ENCODE measurements at places on chromosomes 6 and 20. TPM values are rescaled to one million over a fixed set of nuclear protein-coding genes. Genes with fewer than 3 reads are reported as not detected.

GRCh38 chr20:48191200-48191599 lies 405.9 kb upstream of the SULF2 start:
- H3K36me3 ChIP-seq: no peaks in the 10 kb centered on the region
- peaks cover 11% of the 10 kb centered on the region for H3K27me3 ChIP-seq
- peak overlapping the region; percentile 52 for H3K27ac ChIP-seq
- H3K4me3 ChIP-seq: no peak overlapping the region

GRCh38 chr20:54472607-54473006 lies 2.8 kb upstream of the DOK5 start:
- H3K4me3 ChIP-seq: no peak overlapping the region
- H3K27ac ChIP-seq: no peak overlapping the region
- H3K36me3 ChIP-seq: no peaks in the 10 kb centered on the region
- peaks cover 12% of the 10 kb centered on the region for H3K4me1 ChIP-seq

DNA sequence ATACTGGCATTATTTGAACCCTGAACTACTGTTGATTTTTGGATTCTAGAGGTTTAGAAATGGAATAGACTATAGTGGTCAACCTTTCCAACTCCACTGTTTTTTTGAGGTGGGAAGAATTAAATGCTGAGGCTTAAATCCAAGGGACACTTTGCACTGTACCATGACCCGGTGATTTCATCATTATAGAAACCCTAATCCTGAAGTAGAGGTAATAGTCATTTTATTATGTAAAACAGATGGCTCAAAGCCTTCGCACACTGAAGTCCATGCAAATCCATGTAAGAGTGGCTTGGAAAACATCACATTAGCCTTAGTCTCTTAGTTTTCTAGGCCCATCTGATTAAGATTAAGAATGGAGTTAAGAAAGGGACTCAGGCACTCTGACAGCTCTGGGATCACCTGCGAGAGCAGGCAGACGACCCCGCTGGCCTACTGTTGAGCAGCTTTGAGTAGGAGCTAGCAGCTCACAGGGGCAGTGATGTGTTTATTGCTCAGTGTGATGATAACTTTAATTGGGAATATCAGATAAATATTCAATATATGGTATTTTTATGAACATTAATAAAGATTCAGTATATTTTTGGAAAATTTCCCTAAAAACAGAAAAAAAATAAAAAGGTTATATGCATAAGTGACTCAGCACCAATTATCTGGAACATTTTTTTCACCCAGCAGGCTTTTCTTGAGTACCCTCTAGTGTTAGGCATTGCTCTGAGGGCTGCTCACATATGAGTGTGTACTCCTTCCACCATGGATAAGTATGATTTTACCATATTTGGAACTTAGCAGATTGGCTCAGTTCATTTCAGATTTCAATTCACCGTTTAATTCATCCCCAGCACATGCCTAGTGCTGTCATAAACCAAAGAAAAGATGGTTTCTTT lies 13.4 kb downstream of the SLX4IP start:
- no peak overlapping the region for H3K27ac ChIP-seq
- H3K36me3 ChIP-seq: peaks cover 3% of the 10 kb centered on the region
- peaks cover 8% of the 10 kb centered on the region for H3K4me1 ChIP-seq
- H3K27me3 ChIP-seq: no peaks in the 10 kb centered on the region
- no peak overlapping the region for H3K4me3 ChIP-seq
- no peak for DNase-seq

DNA sequence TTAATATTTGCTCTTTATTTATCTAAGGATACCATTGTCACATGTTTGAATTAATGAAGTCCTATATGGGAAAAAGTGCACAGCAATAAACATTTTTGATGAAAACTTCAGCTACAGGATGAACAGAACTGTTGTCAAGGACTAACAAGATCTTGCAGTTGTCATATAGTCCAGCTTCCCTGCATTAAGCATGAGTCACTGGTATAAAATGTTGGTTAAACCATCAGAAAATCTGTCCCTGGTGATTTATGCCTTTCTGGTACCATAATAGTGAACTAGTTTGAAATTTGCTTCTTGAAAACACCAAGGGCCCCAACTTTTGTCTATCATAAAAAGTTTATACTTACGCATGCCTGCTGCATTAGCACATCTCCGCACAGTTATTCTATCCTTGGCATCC lies 60.4 kb upstream of the RSPO3 start:
- no peak overlapping the region for H3K27ac ChIP-seq
- no peaks in the 10 kb centered on the region for H3K36me3 ChIP-seq
- no peaks in the 10 kb centered on the region for H3K4me1 ChIP-seq
- H3K27me3 ChIP-seq: no peaks in the 10 kb centered on the region
- no peak overlapping the region for H3K4me3 ChIP-seq

CRISP2 gene
- 0.48 TPM for total RNA-seq

- no peak overlapping the region for H3K4me3 ChIP-seq
- no peaks in the 10 kb centered on the region for H3K36me3 ChIP-seq
- no peak overlapping the region for H3K27ac ChIP-seq
Measured at GRCh38 chr20:635028-635892, 17.7 kb downstream of the SRXN1 start.

MAPK13 gene
- 29.4 TPM for total RNA-seq

ACAT2 gene
- 67.4 TPM for total RNA-seq

- H3K4me3 ChIP-seq: no peak overlapping the region
- H3K27me3 ChIP-seq: no peaks in the 10 kb centered on the region
- no peak overlapping the region for H3K27ac ChIP-seq
- DNase-seq: no peak
Measured at GRCh38 chr6:17354700-17355403, 38.5 kb upstream of the CAP2 start.

GRCh38 chr6:98875375-98875774 lies 41.0 kb downstream of the POU3F2 start:
- H3K4me1 ChIP-seq: no peaks in the 10 kb centered on the region
- no peak for DNase-seq
- H3K4me3 ChIP-seq: no peak overlapping the region
- no peak overlapping the region for H3K27ac ChIP-seq
- H3K27me3 ChIP-seq: no peaks in the 10 kb centered on the region
- peaks cover 3% of the 10 kb centered on the region for H3K36me3 ChIP-seq

GRCh38 chr6:21033575-21034026 lies 499.3 kb downstream of the CDKAL1 start:
- H3K4me3 ChIP-seq: no peak overlapping the region
- H3K4me1 ChIP-seq: peaks cover 6% of the 10 kb centered on the region
- no peak overlapping the region for H3K27ac ChIP-seq
- H3K27me3 ChIP-seq: no peaks in the 10 kb centered on the region

Measured in type B pancreatic cell (in vitro differentiated cells).